ENCODE measurements at places on chromosomes 16 and 17.

DNA sequence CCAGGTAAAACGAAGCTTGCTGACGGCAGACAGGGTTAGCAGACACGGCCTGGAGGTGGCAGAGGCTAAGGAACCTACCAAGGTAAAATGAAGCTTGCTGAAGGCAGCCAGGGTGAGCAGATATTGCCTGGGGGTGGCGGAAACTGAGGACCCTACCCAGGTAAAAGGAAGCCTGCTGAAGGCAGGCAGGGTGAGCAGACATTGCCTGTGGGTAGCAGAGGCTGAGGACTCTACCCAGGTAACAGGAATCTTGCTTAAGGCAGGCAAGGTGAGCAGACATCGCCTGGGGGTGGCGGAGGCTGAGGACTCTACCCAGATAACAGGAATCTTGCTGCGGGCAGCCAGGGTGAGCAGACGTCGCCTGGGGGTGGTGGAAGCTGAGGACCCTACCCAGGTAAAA, 2.6 kb upstream of the GCGR start:
- DNase-seq, result no peak

- DNase-seq, result peak; percentile 56
Observed at GRCh38 chr16:30953511-30954124, 3.9 kb upstream of the SETD1A start.

GRCh38 chr16:35195864-35196216, 1736.4 kb downstream of the TP53TG3F start:
- no peak for DNase-seq

DNA sequence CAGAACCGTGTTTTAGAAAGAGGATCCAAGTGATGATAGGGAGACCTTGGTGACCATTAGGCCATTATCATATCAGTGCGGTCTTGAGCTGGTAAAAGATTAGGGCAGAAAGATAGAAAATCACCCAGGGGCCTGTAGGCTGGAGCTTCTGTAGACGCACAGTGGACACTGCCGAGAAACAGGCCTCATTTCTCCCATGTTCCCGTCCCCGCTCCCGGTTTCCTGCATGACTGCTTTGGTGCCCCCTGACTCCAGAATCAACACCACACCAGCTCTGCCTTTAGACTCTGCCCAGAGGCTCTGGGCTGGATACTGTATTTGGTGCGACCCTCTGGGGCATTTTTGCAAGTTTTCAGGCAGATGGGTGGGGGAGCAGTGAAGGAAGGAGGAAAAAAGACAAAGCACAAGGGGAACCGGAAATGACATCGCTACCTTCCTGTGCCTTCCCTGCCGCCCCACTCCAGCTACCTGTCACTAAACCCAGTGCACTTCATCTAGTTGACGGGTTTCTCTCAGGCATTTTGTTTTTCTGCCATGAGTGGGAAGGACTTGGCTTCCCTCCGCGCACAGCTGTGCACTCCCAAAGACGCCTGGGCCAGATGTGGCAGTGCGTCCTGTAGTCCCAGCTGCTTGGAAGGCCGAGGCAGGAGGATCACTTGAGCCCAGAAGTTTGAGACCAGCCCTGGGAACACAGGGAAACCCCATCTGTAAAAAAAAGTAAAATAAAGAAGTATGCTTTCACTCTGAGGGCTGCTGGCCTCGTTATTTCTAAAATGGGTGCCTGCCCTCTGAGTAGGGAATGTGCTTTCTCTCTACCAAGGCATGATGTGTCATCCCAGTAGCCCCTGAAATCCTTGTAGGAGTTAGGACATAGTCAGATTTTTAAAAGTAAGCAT, 214.1 kb downstream of the RPTOR start:
- no peak for DNase-seq

DNA sequence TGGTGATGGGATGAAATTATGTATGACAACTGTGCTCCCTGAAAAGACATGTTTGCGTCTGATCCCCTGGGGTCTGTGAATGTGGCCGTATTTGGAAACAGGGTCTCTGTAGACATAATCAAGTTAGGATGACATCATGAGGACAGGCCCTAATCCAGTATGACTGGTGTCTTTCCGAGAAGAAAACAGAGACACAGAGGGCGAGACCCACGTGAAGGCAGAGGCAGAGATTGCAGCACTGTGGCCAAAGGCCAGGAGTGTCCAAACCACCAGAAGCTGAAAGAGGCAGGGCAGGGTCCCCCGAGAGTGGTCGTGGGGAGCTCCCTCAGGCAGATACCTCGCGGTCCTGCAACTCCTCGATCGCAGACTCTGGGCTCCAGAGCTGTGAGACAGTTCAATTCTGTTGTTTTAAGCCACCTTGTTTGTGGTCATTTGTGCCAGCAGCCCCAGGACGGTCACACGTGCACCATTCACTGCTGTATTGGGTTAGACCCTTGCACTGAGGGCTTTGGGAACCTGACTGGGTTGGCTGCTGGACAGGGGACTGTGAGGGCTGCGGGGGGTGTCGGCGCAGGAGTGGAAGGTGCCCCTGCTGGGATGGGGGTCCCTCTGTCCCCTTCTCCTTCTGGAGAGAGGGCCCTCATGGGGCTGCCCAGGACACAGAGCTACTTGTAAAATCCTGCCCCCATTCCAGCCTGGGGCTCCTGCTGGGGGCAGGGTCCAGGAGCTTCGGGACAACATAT, 27.7 kb downstream of the METRNL start:
- no peak for DNase-seq

DNA sequence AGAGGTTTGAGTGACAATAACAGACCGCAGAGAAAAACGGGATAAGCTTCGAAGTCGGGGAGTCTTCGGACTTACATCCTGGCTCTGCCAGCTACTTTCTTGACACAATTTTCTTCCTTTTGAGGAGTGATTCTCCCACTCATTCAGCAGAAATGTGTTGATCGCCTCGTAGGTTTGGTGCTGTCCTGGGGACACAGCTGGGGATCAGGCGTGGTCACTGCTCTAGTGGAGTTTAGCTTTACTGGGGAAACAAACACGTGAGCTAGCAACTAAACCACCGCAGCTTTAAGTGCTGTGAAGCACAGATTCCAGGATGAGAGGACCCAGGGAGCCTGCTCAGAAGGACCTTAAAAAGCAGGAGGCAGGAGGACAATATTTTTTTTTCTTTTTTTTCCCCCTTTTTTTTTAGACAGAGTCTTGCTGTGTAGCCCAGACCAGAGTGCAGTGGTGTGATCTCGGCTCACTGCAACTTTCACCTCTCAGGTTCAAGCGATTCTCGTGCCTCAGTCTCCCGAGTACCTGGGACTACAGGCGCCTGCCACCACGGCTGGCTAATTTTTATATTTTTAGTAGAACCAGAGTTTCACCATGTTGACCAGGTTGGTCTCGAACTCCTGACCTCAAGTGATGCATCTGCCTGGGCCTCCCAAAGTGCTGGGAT, 858 bp downstream of the NUBP1 start:
- DNase-seq, result no peak

DNA sequence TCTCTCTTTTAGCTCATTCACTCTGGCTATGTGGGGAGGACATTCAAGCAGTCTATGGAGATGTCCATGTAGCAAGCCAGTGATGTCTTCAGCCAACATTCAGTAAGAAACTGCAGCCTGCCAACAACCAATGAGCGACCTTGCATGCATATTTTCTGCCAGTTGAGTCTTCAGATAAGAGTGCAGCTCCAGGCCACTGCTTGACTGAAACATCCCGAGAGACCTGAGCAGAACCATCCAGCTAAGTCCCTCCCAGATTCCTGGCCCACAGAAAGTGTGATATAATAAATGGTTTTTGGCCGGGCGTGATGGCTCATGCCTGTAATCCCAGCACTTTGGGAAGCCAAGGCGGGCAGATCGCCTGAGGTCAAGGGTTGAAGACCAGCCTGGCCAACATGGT, 10.5 kb upstream of the C17orf58 start:
- DNase-seq, result no peak

DNA sequence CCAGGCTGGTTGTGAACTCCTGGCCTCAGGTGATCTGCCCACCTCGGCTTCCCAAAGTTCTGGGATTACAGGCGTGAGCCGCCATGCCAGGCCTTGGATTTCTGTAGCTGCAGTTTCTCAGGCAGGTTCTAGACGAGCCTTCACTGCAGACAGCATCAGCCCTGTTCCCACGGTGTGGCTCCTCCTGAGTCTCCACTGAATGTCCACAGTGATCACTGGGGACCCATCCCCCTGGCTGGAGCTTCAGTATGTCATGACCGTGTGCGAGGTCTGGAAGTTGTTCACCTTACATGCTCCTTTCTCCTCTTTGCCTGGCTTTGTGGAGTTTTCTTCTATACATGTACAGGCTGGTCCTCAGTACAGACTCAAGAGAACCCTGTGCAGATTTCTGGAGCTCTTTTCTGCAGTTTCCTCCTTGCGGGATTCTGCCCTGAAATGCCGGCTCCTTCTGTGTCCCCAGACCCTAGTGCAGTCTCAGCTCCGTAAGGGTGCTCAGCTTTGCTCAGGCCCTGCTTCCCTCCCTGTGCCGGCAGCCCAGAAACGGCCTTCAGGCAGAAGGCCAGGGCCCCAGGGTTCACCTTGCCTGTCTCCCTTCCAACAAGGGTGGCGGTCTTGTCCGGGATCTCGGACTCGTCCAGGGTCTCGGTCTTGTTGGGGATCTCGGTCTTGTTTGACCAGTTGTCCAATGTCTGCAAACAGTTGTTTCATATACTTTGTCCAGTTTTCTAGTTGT, 14.3 kb upstream of the FASN start:
- DNase-seq, result no peak

- DNase-seq, result no peak
Observed at GRCh38 chr16:82072313-82072712, 37.3 kb downstream of the HSD17B2 start.

DNA sequence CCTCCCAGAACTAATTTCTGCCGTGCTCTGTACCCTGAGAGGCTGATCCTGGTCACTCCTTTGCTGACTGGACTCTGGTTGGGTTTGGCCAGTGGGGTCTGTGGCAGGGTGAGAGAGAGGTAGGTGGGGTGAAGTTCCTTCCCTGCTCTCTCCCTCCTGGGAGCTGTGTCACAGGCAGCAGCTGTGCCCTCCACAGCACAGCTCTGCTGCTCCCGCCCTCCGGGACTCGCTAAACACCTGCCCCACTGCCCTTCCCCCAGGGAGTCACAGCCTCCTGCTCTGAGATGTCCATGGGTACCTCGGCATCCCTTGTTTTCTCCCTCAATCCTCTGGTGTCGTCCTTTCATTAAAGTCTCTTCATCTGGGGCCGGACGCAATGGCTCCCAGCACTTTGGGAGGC, 66.4 kb downstream of the SRCIN1 start:
- no peak for DNase-seq

DNA sequence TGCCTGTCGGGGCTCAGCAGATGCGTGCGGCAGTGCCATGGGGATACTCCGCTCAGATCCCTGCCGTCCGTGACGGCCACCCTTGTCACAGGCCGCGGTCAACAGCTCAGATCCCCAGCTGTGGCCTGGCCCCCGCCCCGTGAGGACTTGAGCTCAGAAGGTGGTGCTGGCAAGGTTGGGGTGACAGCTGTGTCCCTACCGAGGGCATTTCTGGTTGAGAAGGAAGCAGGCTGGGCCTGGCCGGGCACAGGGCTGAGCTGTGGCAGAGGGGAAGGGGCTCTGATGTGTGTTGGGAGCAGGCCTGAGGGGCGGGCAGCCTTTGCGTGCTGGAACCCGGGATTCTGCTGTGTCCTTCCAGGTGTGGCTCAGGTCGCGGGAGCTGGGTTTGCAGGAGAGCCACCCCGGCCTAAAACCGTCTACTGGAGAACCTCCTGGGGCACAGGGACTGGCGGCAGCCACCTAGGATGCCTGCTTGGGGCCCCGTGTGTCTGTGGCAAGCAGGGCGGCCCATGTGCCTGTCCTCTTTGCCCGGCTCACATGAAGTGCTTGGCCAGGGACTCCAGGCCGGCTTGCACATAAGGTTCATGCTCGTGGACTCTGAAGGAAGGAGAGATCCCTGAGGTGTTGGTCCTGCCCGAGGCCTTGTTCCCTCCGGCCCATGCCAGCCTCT, 5.1 kb downstream of the UBE2I start:
- no peak for DNase-seq

- no peak for DNase-seq
Observed at GRCh38 chr16:51313198-51313597, 162.1 kb upstream of the SALL1 start.

All from NCI-H2029 treated with DMSO at 0.1 percent for 48 hours (cell line).